ENCODE measurements at places on chromosomes 6 and 20.

DNA sequence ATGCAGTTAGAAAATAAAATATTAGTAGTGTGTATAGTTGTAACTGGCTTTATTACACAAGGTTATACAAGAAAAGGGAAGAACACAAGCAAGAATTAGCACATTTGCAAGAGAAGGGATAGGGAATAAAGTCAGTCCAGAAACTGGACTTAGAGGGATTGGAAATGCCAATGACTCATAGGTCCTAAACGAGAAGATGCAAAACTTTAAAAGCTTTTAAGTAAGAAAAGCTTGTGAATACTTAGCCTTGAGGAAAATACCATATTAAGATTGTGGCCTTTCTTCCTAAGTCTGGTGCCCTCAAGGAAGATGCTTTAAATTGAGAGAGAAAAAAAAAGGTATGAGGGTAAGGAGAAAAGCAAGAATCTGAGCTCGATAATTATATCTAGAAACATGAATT lies 102.3 kb upstream of the MCHR2 start:
- no peak for DNase-seq

DNA sequence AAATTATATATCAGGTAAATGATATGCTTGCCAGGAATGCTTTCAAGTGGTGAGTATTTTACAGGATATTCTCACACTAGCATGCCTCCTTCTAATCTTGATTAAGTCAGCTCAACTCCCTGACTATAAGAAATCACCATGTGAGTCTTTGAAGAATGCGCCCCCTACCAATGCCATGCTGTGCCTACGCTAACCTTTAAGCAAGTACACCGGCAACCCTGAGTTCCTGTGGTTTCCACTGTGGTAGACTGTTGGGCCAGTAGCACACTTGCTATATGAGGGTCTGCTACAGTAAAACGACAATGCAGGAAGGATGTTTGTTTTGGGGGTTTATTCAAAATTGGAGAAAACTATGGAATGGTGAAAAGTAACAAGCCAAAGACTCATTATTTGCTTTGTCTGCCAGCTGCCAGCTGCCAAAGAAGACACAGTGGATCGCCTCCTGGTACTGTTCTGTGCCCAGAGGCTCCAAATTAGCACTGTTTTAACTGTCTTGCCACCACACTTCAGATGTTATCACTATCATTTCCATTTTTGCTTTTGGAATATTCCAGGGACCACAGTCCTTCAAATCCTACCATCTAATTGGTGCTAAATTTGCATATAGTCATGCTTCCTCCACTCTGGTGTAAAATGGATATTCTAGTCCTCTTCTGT lies 333.5 kb downstream of the RNGTT start:
- no peak for DNase-seq

- DNase-seq, result no peak
Observed at GRCh38 chr20:63937596-63937995, 18.6 kb downstream of the UCKL1 start.

DNA sequence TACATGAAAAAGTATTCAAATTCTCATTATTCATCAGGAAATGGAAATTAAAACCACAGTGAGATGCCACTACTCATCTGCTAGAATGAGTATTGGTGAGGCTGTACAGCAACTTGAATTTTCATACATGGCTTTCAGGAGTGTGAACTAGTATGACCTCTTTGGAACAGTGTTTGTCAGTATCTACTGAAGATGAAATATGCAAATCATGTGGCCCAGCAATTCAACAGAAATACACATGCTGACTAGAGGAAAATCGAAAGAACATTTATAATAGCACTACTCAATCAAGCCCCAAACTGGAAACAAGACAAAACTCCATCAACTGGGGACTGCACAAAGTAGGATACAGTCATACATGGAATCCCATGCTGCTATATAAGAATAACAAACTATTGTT lies 102.2 kb downstream of the DCDC2 start:
- DNase-seq, result no peak

DNA sequence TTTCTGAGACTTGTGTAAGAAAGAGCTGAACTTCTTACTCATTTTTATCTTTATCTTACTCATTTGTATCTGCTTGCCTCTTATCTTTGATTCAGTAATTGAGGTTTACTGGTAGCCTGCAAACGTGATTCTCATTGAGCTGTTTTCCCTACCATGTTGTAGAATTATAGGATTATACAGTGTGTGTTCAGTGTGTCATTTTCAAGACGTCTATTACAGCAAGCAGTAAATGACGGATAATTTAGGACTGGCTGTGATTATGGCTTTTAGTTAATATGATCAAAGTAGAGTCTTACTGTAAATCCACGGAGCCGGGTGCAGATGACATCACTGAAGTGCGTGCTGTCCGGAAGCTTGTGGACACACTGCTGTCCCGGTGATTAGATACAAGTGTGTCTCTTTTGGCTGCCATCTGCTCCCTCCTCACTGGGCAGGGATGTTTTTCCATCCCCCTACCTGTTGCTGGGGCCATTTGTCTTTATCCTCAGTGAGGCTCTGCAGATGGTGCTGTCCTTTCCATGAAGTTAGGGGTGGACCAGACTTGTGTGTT lies 6.0 kb downstream of the NELFCD start:
- no peak for DNase-seq

- DNase-seq, result peak; percentile 91
Observed at GRCh38 chr6:151276112-151276740, 36.5 kb downstream of the AKAP12 start.

DNA sequence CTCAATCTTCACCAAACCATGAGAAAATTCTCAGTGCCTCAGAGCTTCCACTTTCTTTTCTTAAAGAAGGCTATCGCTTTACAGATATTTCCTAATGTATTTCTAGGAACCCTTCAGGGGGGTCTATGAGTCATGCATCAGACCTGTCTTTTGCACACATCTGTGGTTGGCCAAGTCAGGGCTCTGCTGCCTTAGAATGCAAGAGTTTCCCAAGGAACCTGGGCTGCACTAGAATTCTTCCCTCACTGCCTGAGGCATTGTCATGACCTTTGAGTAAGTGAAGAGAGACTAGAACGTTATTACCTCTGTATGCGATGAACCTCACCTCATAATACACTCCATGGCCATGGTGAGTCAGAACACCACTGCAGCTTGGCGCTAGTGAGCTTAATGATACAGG lies 365.0 kb upstream of the ID4 start:
- DNase-seq, result peak; percentile 96

GRCh38 chr6:14922706-14923460 lies 323.0 kb upstream of the JARID2 start:
- no peak for DNase-seq

GRCh38 chr6:42938987-42939809 lies 9.9 kb downstream of the CNPY3 start:
- DNase-seq, result no peak

GRCh38 chr6:38542031-38542430 lies 97.7 kb downstream of the BTBD9 start:
- no peak for DNase-seq

GRCh38 chr6:4670824-4671409 lies 105.3 kb upstream of the CDYL start:
- DNase-seq, result no peak

GRCh38 chr6:156890627-156891314 lies 113.6 kb downstream of the ARID1B start:
- peak; percentile 18 for DNase-seq

DNA sequence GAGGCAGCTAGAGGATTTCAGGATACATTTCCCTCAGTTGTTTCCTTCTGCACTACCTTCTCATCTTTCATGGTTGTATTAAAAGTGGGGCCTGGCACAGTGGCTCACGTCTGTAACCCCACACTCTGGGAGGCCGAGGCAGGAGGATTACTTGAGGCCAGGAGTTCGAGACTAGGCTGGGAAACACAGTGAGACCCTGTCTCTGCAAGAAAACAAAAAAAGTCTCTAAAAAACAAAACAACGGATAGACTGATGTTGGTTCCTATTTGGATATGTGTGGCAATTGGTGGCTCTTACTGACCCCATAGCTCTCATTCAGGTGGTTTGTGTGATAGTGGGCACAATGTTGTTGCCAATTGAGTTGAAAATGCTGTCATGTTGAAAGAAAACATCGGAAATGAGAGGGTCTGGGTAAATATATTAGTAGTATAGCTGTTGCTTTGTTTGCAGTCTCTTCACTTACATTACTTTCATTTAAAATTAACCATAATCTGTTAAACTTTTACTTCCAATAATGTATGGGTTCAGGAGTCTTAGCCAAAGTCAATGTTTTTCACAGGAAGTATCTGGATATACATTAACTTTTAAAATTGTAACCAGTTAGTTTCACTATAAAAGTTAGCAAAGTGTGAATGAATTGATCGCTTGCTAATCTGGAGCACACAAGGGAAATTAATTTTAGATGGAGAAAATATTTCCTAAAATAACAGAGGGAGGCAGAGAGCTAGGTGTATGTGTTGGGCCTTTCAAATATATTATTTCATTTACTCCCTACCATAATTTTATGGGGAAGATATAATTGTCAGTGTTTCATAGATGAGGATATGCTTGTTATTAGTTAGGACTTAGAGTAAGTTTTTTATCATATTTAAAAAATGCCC lies 31.1 kb downstream of the UTRN start:
- no peak for DNase-seq

DNA sequence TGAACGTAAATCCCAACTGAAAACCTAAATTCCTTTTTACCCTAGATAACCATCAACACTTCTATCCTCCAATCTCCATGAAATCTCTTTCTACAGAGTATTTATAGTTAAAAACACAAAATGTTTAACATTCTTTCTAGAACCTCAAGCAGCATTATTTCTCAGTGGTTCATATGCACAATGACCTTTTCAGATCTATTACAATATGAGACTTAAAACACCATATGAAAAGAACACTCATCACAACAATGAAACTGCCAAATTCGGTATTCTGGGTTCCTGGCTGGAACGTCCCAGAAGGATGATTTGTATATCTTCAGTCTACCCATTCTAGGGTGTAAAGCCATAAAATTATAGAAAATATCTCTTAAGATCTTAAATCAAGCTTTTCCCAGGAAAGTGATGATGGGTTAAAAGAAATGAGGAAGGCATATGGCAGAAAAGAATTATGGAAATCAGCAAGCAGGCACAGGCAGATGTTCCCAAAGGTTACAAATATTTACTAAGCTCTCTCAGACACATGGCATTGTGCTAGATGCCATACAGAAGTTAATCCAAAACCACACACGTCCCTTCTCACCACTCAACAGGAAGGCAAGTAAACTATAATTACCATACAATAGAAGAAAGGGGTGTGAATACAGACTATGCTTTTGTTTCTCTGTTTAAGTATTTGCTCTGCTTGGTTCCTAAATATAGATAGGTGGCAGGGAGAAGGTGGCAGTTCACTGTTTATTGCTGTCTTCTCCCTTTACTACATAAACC lies 118.0 kb downstream of the CHD6 start:
- DNase-seq, result peak; percentile 94

DNA sequence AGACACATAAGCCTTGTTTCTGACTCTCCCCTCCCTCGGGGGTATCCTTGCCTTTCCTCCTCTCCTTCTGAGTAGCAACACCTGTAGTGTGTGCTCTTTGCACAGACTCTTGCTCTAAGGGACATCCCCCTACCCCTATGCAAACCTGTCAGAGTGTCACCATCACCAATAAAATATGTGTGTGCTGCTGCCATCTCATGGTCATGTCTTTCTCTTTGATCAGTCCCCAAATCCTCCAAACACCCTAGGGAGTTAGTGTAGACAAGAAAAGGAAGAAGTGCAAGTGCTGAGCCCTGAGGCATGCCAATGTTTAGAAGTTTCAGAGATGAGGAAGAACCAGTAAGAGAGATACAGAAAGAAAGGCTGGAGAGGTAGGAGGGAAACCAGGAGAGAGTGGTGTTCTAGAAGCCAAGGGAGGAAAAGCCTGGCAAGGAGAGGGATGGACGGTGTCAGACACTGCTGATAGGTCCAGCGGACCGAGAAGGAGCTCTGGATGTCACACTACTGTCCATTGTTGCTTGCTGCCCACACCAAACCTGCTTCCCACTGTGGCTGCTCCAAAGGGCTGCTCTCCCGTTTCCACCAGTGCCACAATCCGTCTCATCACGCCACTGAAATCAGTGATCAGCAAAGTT lies 16.4 kb downstream of the TRMT6 start:
- no peak for DNase-seq

DNA sequence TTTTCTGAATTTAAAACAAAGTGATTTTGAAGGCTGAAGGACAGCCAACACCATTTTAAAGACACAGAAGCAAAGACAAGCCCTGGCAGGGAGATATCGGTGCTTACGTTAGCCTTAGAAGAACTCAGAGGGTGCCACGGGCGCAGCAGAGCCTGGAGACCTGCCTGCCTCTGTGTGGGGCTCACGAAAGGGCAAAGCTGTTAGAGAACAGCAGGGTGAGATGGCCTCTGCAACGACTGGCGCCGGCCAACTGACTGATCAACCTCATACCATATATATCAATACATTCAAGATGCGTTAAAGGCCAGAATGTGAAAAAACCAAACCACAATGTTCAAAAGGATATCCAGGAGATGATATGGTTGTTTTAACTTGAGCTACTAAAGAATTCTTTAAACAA lies 151.0 kb upstream of the RPS6KA2 start:
- DNase-seq, result no peak

DNA sequence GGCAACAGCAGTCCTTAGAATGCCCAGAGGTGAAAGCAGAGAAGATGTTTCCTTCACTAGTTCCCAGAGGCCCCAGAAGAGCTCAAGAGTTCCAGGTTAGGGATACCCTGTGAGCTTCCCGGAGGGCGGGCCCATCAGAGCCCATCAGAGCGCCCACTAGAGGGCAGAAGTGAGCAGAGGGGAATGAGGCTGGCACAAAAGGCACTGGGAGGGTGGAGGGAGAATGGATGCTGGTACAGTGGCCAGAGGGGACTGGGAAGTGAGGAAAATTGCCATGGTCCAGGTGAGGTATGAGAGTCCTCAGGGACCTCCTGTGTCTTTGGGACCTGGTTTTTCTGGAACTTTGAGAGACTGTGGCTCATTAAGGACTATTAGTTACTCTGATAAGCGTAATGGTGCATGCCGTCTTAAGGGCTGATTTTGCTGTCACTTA lies 57.3 kb downstream of the LINC00237 start:
- DNase-seq, result peak; percentile 3

DNA sequence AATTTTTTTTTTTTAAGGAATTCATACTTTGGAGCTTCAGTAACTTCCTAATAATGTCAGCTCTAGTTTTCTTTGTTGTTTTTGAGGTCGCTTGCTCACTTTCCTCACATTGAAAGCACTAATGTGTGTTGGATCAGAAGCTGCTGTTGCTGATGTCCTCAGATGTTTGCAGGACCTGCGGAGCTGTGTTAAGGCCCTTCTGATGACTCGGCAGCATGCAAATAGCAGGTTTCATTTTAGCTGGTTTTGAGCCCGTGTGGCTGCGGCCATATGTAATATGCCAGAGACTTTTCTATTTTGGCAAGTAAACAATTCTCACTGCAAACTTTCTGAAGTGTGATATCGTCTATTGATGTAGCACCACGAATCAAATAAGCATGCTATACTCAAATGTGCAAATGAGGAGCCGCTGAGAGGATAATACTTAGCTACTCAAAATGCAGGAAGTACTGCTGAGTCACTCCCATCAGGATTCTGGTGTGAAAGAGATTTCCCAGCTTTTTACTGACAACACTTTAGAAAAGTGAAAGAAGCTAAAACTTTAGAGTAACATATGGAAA lies 187.8 kb downstream of the SASH1 start:
- peak; percentile 90 for DNase-seq

- DNase-seq, result no peak
Observed at GRCh38 chr20:32762754-32763201, 593 bp downstream of the DNMT3B start.

GRCh38 chr6:19757036-19757435 lies 80.1 kb upstream of the ID4 start:
- peak; percentile 79 for DNase-seq

Data from fibroblast of skin of right quadriceps (primary cell).